ENCODE measurements at places on chromosomes 16 and 17.

GRCh38 chr17:44926821-44927525, 11.7 kb upstream of the GFAP start:
- DNase-seq, result no peak

GRCh38 chr17:66715745-66716156, 119.2 kb upstream of the CACNG5 start:
- DNase-seq, result no peak

DNA sequence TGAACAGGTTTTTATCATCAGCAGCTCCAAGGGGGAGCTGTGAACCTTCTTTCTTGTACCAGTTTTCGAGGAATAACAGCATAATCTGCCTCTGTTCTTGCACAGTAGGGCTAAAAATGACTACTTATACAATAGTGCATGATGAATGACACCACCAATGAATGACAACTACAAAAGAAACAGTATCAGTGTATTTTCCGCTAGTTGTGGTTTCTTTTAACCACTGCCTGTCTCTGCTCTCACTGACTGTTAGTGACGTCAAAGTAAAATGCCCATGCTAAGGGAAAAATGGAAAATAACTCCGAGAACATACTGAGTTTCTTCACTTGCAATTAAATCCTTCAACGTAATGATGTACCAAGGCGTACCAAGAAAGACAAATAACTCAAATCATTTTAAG, 294.9 kb downstream of the MAP2K6 start:
- DNase-seq, result no peak

- DNase-seq, result no peak
Observed at GRCh38 chr17:34173241-34173640, 81.8 kb upstream of the CCL2 start.

DNA sequence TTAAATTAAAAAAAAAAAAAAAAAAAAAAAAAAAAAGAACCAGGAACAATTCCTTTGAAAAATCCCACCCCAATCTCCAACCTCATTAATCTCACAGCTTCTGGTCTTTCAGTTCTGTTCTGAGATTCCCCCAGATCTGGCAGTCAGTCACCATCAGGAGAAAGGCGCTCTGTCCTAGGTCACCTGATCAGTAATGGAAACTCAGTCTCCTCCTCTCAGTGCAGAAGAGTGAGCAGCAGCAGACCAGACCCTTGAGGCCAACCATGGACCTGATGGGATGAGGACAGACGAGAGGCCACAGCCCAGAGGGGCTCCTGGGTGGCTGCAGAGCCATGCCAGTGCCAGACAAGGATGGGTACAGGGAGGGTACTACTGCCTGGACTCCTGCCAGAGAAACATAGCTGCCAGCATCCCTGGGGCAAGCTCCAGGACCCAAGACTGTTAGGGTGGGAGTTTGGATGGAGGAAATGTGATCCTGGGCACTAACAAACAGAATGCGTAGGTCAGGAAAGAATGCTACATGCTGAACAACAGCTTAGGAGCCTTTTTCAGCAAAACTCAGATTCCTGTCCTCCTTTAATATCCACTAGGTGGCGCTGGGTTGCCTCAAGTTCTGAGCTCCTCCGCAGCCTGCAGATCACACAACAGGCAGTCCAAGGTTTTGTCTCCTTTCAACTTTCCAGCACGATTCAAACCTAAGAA, 28.7 kb downstream of the MPG start:
- peak; percentile 63 for DNase-seq

Measured in CD4-positive, alpha-beta T cell treated with Interleukin-1 beta for 1 hour (primary cell).